Purkinje cell (primary cell): ENCODE measurements at places on chromosomes 3 and 15. TPM values are rescaled to one million over a fixed set of nuclear protein-coding genes. Genes with fewer than 3 reads are reported as not detected.

VIPR1 gene
- polyA plus RNA-seq = 0.41 and 6.1 TPM in 2 replicates

RPL22L1 gene
- 95.0 and 129 TPM in 2 replicates for polyA plus RNA-seq

CCR4 gene
- polyA plus RNA-seq = not detected in 2 replicates

VPS13C gene
- polyA plus RNA-seq = 26.6 and 35.4 TPM in 2 replicates

LRRC31 gene
- polyA plus RNA-seq = 0.98 and 1.9 TPM in 2 replicates

PRR20G gene
- polyA plus RNA-seq = 0.23 TPM in 1 of 2 replicates, not detected in the other

ROPN1 gene
- polyA plus RNA-seq = 2.9 TPM in 1 of 2 replicates, not detected in the other

MEIS2 gene
- 1.1 TPM in 2 replicates for polyA plus RNA-seq

RCN2 gene
- 313 and 347 TPM in 2 replicates for polyA plus RNA-seq

APH1B gene
- 25.9 and 29.1 TPM in 2 replicates for polyA plus RNA-seq

RYR3 gene
- 3.4 and 3.8 TPM in 2 replicates for polyA plus RNA-seq

FETUB gene
- polyA plus RNA-seq = not detected in 2 replicates

AMIGO3 gene
- polyA plus RNA-seq = not detected in 2 replicates

CYP8B1 gene
- not detected in 2 replicates for polyA plus RNA-seq
